Mesenteric fat pad (tissue), 1 donor: ENCODE measurements at places on chromosomes 12 and 14. TPM values are rescaled to one million over a fixed set of nuclear protein-coding genes. Genes with fewer than 3 reads are reported as not detected.

Gene MYH6
- not detected for total RNA-seq

Gene TTC9
- total RNA-seq = 0.51 TPM

Gene SLC41A2
- 36.5 TPM for total RNA-seq

Gene MLF2
- total RNA-seq = 145 TPM

Gene GSG1
- total RNA-seq = not detected

Gene TMTC1
- 107 TPM for total RNA-seq

Gene C12orf60
- 0.51 TPM for total RNA-seq

Gene CPM
- total RNA-seq = 201 TPM

Gene WNT5B
- total RNA-seq = 2.3 TPM

Gene MGAT4C
- 0.32 TPM for total RNA-seq

Gene FAM181A
- not detected for total RNA-seq

Gene RIPK3
- 12.7 TPM for total RNA-seq

Gene PPP2R3C
- total RNA-seq = 30.0 TPM

Gene KIF5A
- total RNA-seq = not detected

Gene ADAM21
- total RNA-seq = 0.13 TPM

Gene AVPR1A
- total RNA-seq = 12.1 TPM

Gene ACRBP
- 2.5 TPM for total RNA-seq

Gene OASL
- total RNA-seq = 8.1 TPM

Gene DLK1
- total RNA-seq = not detected

Gene PMCH
- total RNA-seq = not detected

Gene TAS2R20
- total RNA-seq = 1.5 TPM

Gene KCNA1
- 0.19 TPM for total RNA-seq

Gene TCHP
- 8.6 TPM for total RNA-seq

Gene KLHL33
- 0.35 TPM for total RNA-seq

Gene NYNRIN
- total RNA-seq = 11.7 TPM

Gene CNTN1
- 1.5 TPM for total RNA-seq

Gene VRTN
- not detected for total RNA-seq

Gene BBOF1
- 3.1 TPM for total RNA-seq

Gene CEBPE
- not detected for total RNA-seq

Gene KRT71
- total RNA-seq = not detected

Gene NFATC4
- total RNA-seq = 41.3 TPM

Gene PLA2G1B
- 1.8 TPM for total RNA-seq
